ENCODE measurements at places on chromosomes 3 and 15. TPM values are rescaled to one million over a fixed set of nuclear protein-coding genes. Genes with fewer than 3 reads are reported as not detected.

- DNase-seq = no peak
Measured at GRCh38 chr3:11917051-11917450, 70.4 kb upstream of the TAMM41 start.

- DNase-seq = no peak
Measured at GRCh38 chr15:34292621-34293020, 45.0 kb downstream of the SLC12A6 start.

DNA sequence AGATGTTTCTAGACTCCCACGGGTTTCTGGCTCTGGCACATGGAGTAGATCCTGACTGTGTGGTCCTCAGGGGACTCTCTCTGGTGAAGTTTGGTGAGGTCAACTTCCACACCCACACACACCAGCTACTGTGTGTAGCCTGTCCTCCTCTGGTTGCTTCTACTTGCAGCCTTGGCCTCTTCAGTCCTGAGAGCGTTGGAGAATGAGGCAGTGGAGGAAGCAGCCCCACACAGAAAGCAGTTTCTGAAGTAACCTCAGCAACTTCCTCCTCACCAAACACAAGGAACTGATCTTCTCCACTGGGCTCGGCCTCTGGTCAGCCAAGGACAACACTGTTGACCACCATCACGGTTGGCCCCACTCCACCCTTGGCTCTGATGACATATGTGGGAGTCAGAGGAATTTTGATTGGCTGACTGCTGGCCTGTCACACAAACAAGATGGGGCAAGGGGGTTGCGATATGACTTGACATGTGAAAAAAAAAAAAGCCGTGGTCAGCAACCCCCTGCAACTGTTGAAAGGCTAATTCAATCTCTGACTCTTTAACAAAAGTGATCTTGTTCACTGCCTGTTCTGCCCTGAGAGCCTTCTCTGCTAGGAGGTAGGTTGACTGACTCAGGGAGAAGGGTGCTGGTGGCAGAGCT is 19.6 kb downstream of the CD86 start:
- DNase-seq = no peak

- DNase-seq = no peak
Measured at GRCh38 chr3:133447750-133448477, 48.1 kb downstream of the BFSP2 start.

DNA sequence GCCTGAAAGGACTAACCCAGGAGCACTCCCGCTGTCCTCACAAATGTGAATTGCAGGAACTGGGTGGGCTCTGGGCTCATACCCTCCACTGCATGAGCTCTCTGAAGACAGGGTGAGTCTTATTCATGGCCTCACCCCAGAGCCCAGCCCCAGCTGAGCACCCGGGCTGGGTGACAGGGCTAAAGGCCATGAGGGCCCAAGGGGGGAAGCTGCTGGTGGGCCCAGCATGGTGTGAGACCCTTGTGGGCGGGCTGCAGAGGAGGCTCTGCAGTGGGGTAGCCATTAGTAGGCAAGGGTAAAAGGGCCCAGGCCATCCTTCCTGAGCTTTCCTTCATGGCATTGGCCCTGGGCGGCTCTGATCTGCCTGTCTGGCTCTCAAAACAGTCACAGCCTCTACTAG is 30.3 kb downstream of the SRPRB start:
- no peak for DNase-seq

GRCh38 chr15:43529141-43529540 is 11.7 kb downstream of the MAP1A start:
- no peak for DNase-seq

DNA sequence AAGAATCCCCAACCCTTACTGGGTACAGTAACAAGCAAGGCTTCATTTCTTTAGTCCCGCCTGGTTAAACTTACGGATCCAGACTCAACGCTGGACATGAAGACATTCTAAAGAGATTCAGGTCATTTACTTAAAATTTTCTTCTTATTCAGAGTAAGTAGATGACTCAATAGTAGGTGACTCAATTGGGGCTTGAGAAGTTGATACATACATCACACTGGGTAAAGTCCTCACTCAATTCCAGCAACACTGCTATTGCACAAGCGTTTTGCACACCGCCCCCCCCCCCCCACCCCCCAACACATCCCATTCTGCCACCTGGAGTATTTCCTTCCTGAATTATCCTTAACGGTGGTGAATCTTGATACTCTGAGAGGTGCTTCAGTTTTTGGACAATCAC is 610.0 kb downstream of the FOXP1 start:
- no peak for DNase-seq

DNA sequence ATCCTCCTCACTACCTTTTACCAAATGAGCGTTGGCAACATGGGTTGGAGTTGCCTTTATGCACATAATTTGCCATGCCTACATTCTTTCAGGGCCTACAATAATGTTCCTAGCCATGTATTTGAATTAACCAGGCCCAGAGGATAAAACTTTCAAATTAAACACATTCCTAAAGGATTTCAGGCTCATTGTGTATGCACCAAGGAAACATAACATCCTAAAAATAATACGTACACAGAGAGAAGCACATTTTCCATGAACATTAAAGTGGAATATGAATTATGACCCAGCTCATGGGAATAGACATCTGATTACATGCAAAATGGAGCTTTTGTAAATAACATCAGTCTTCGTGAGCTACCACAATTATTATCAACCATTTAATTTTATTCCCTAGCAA is 203.3 kb downstream of the RORA start:
- no peak for DNase-seq

DNA sequence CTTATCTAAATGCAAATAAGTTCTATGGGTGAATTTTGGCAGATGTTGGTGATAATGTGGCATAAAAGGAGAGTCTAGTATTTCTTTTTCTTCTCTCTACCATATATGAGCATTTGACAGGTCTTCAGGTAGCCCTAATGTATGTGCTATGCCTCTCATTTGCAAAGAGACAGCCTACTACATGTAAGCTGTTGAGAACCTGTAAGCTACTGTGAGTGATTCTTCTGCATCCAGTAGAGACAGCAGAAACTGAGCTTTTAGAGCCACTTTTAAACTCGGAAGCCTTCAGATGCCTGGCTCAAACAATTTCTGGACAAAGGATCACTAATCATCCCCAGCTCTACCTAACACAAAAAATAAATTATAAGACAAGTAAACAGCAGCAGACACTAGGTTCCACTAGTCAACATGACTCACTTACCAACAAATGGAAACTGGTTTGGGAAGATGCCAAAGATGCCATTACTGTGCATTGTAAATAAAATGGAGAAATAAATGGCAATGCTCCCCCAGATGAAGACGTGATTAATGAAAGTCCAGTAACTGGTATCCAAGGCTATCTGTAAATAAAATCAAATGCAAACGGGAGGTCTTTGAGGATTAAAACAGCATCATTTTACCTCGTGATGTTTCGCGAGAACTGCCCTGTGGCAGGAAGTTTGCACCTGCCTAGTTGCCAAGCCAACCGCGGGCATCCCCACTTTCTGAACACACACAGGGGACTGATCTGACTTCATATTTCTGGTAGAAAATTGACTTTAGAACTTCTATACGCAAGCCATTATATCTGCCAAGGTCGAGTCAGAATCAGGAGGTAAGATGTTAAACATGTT is 245.3 kb downstream of the DTWD1 start:
- DNase-seq = no peak

The LRRIQ4 gene
- total RNA-seq = 0.09 TPM

The BCHE gene
- total RNA-seq = 1.7 TPM

The OR5H14 gene
- total RNA-seq = not detected

The MKRN3 gene
- not detected for total RNA-seq

The CRABP1 gene
- total RNA-seq = 377 TPM

The PLA1A gene
- total RNA-seq = not detected

The CCNB2 gene
- 98.8 TPM for total RNA-seq

The CLDN11 gene
- 12.6 TPM for total RNA-seq

The HEG1 gene
- total RNA-seq = 7.9 TPM

The CCDC14 gene
- total RNA-seq = 67.0 TPM

The MED12L gene
- total RNA-seq = 22.3 TPM

The NOX5 gene
- not detected for total RNA-seq

All from WTC11 (cell line).